Endothelial cell of umbilical vein (primary cell): ENCODE measurements at places on chromosomes 4 and X.

DNA sequence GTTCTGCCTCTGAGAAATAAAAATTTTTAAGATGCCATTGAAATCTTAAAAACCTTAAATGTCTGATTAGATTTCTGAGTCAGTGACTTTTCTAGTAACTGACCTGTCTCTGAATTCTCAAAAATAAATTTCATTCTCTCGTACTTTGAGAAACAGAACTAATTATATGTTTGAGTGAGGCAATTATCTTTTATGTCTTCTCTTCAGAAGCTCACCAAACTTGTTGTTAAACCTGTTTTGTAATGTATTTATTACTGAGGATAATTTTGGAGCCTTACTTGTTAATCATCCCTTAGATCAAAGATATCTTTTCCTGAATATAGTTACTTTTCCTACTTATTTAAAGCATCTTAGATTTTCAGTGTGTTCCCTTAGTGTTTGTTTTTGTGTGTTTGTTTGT, 64.5 kb upstream of the MMAA start:
- DNase-seq: no peak
- no peaks in the 10 kb centered on the region for H3K27me3 ChIP-seq
- no peak overlapping the region for H3K4me3 ChIP-seq
- H3K4me1 ChIP-seq: peaks cover 11% of the 10 kb centered on the region
- peaks cover 11% of the 10 kb centered on the region for H3K36me3 ChIP-seq

- H3K4me3 ChIP-seq: no peak overlapping the region
- no peak for DNase-seq
- H3K27me3 ChIP-seq: no peaks in the 10 kb centered on the region
- H3K27ac ChIP-seq: no peak overlapping the region
These were observed 871.2 kb upstream of the TENM3 start for GRCh38 chr4:181372014-181372413.

DNA sequence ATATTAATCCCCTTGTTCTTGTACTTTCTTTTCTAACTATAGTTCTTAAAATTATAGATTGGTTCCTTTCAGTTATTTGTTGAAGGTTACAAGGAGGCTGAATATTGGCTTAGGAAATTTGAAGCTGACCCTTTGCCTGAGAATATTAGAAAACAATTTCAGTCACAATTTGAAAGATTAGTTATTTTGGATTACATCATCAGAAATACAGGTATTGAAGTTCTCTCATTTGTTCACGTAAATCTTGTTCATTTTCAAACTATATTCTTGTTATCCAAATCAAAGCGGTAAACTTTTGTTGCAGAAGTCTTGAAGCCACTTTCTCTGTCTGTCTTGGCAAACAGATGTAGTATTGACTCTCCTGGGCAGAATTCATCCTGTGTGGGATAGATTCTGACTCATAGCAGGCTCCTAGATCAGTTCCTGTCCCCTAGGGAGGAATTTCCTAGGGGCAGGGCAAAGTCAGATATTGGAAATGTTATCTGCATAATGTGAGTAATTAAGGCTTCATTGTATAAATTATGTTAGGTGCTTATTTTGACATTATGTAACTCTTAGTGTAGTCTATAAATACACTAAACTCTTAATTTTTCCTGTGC, 25.2 kb downstream of the PI4K2B start:
- no peaks in the 10 kb centered on the region for H3K27me3 ChIP-seq
- H3K36me3 ChIP-seq: peaks cover 2% of the 10 kb centered on the region

GRCh38 chr4:154314248-154314647, 177.4 kb downstream of the DCHS2 start:
- no peak overlapping the region for H3K4me3 ChIP-seq
- H3K4me1 ChIP-seq: no peaks in the 10 kb centered on the region
- no peaks in the 10 kb centered on the region for H3K36me3 ChIP-seq
- DNase-seq: no peak

DNA sequence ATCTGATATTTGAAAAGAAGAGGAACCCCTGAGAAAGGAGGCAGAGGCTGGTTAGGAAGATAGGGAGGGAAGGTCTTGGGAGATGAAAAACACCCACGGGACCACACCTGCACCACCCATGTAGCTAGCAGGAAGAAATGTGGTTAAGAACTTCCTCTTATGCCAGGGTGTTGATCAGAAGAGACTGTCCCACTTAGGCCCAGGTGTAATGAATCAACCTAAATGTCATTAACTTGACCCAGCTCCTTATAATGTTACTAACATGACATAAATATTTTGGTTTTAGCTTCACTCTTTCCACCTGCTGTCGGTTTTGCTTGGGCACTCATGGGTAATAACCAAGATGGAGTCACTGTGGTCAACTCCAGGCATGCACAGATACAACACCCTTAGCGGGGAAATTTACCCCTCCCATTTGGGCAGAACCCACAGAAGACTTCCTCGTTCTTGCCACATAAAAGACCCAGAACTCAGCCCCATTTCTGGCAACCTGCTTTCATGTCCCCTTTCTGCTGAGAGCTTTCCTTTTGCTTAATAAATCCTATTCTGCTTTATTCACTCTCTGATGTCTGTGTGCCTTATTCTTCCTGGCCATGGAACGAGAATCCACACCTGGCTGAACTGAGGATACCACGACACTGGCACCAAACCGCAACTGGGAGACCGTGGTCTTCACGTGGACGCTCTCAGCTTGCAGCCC, 46.8 kb downstream of the ZNF141 start:
- H3K27me3 ChIP-seq: no peaks in the 10 kb centered on the region
- no peaks in the 10 kb centered on the region for H3K4me1 ChIP-seq
- no peak overlapping the region for H3K4me3 ChIP-seq

- DNase-seq: no peak
- H3K27ac ChIP-seq: no peak overlapping the region
- no peaks in the 10 kb centered on the region for H3K27me3 ChIP-seq
- H3K4me1 ChIP-seq: no peaks in the 10 kb centered on the region
- H3K4me3 ChIP-seq: no peak overlapping the region
These were observed 287.4 kb upstream of the AGA start for GRCh38 chr4:177729681-177730080.

DNA sequence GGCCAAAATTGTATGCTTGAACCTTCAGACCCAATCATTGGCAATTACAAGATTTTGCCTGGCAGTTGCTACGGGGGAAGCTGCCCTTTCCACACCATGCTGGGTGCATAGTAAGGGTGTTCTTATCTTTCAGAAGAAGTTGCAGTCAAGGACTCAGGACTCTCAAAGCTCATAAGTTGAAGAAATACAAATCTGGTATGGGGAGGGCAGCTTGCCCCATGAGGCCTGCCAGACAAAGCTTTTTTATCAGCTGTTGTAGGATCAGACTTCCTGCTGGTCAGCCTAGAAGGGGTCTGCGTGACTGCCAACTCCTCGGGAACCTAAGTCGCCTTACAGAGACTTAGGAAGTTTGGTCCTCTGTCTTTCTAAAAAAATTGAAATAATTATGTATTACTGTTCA, 174.9 kb upstream of the TECRL start:
- H3K4me1 ChIP-seq: no peaks in the 10 kb centered on the region
- DNase-seq: no peak
- no peaks in the 10 kb centered on the region for H3K36me3 ChIP-seq
- H3K4me3 ChIP-seq: no peak overlapping the region
- H3K27ac ChIP-seq: no peak overlapping the region

DNA sequence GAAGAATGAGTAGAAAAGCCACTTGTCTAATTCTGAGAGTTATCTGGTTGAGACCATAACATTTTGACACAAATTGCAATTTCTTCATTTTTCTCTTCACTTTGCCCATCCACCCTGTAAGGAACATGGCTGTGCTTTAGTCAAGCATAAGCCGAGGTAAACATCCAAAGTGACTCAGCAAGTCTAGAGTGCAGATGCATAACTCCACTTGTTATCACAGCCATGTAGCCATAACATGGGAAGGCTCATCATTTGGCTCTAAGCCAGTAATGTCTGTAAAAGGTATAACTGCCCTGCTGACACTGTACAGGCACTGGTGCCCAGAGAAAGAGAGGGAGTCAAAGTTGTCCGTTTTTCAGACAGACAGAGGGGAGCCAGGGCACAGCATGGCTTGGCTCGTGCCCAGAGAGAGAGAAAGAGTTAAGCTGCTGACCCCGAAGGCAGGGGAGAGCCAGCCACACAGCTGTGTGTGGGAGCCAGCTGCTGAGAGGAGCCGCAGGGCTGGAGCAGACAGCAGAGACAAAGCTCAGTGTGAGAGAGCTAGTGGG, 76.9 kb upstream of the EXOC1L start:
- H3K4me3 ChIP-seq: no peak overlapping the region
- no peaks in the 10 kb centered on the region for H3K36me3 ChIP-seq
- H3K4me1 ChIP-seq: no peaks in the 10 kb centered on the region
- DNase-seq: peak; percentile 5
- no peak overlapping the region for H3K27ac ChIP-seq

DNA sequence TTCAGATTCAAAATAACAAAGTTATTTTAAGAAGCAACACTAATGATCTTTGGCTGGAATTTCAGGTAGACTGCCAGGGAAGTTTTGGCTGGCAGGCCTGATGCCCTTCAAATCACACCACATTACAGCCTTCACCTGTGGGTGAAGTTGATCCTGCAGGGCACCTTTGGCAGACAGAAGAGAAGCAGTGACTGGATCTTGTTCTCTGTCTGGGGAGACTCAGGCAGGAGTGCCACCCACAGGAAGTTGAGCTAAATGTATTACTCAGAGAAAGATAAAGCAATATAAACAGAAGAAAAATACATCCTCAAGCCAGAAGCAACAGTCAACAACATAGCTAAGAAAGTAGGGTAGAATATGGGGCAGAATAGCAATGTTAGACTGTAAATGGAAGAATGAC, 12.8 kb upstream of the CFAP299 start:
- H3K4me1 ChIP-seq: no peaks in the 10 kb centered on the region
- H3K36me3 ChIP-seq: no peaks in the 10 kb centered on the region
- H3K4me3 ChIP-seq: no peak overlapping the region
- peak; percentile 24 for DNase-seq
- no peaks in the 10 kb centered on the region for H3K27me3 ChIP-seq
- no peak overlapping the region for H3K27ac ChIP-seq

DNA sequence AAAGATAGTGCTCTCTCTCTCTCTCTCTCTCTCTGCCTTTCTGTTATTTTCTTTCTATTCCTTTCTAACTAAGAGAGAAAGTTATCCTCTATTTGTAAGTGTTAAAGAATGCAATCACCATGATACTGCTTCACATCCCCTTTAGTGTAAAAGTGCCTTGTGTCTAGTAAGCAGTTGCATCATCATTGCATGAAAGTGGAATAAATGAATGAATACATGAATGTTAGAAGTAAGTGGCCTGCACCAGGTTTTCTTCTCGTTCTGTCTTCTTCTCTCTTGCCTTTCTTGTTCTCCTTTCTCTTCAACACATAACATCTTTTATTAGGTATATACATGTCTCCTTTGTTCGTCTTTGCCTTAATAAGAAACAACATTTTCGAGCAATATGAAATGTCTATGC, 35.2 kb downstream of the TRIM2 start:
- DNase-seq: no peak
- no peak overlapping the region for H3K27ac ChIP-seq
- no peaks in the 10 kb centered on the region for H3K27me3 ChIP-seq
- no peaks in the 10 kb centered on the region for H3K36me3 ChIP-seq
- no peak overlapping the region for H3K4me3 ChIP-seq

DNA sequence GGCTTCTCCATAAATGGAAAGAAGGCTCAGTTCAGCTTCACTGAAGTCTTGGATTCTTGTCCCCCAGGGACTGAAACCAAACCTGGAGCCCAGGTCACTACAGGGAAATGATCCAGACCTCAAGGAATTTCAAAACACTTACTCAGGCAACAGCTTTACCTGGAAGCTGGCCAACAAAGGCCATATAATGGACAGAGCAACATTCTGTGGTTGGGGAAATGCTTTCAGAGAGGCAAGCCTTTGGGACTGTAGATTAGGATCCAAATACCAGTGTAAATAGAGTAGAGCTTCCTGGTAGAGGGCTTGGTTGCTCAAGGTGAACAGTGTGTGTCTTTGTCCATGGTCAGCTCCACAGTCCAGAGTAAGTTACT, 57.0 kb upstream of the PROM1 start:
- H3K4me3 ChIP-seq: no peak overlapping the region
- peak overlapping the region; percentile 22 for H3K27ac ChIP-seq
- no peaks in the 10 kb centered on the region for H3K36me3 ChIP-seq
- DNase-seq: peak; percentile 86
- H3K27me3 ChIP-seq: no peaks in the 10 kb centered on the region

- DNase-seq: no peak
- no peaks in the 10 kb centered on the region for H3K36me3 ChIP-seq
- no peak overlapping the region for H3K4me3 ChIP-seq
- H3K27ac ChIP-seq: no peak overlapping the region
- H3K4me1 ChIP-seq: no peaks in the 10 kb centered on the region
These were observed 4.8 kb upstream of the JCHAIN start for GRCh38 chr4:70671091-70671490.

DNA sequence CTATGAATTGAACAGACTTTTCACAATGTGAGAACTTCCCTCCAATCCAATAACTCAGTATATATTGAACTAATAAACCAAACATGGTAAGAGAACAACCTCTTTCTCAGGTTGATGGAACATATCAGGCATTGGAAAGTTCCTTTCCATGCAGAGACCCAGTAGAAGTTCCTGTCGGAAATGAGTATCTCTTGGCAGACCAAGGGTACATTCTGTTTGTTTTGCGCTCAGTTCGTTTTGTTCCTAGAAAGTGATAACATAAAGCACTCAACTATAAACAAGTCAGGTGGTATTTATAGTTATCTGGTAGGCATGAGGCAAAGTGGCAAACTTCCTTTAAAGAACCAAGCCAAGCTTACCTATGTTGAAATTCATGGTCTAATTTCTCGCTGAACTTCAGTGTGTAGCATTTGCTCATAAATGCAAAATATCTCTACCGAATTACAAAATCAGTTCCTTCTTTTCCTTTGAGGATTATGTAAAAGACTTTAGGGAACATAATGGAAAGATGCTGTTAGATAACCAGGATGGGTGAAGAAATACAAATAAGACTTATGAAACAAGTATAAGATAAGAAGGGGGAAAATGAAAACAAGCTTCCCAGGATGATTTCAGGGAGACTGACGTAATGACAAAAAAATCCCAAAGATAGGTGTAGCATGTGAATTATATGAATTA, 120.3 kb downstream of the ARHGAP24 start:
- no peaks in the 10 kb centered on the region for H3K36me3 ChIP-seq
- no peaks in the 10 kb centered on the region for H3K4me1 ChIP-seq
- DNase-seq: no peak
- peaks cover 2% of the 10 kb centered on the region for H3K27me3 ChIP-seq

- H3K4me3 ChIP-seq: no peak overlapping the region
- no peaks in the 10 kb centered on the region for H3K27me3 ChIP-seq
- peaks cover 2% of the 10 kb centered on the region for H3K4me1 ChIP-seq
- H3K36me3 ChIP-seq: no peaks in the 10 kb centered on the region
- no peak overlapping the region for H3K27ac ChIP-seq
- no peak for DNase-seq
These were observed 122.5 kb downstream of the KCNIP4 start for GRCh38 chr4:21826071-21826470.

GRCh38 chrX:50704360-50704759, 109.6 kb downstream of the SHROOM4 start:
- H3K36me3 ChIP-seq: no peaks in the 10 kb centered on the region
- peaks cover 16% of the 10 kb centered on the region for H3K4me1 ChIP-seq
- no peak for DNase-seq

DNA sequence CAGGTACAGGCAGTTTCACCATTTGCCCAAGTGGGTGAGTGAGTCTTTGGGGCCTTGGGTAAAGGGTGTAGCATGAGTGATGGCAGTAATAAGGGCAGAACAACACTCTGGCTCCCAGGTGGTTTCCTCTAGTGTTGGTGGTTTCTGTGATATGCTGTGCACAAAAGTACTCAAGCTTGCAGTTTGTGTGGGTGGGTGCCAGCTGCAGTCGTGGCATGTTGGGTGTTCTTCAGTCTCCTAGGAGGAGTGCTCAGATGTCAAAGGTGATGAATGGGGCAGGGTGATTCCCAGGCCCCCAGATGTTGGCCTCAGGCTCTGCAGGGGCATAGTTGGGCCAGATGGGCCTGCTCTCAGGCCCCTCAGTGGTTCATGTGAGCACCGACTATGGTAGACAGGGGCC, 166.1 kb upstream of the KLF8 start:
- no peaks in the 10 kb centered on the region for H3K4me1 ChIP-seq
- H3K36me3 ChIP-seq: no peaks in the 10 kb centered on the region
- H3K27ac ChIP-seq: no peak overlapping the region
- no peak for DNase-seq
- no peak overlapping the region for H3K4me3 ChIP-seq
- no peaks in the 10 kb centered on the region for H3K27me3 ChIP-seq
